Right lobe of liver (tissue), 6 donors: ENCODE measurements at places on chromosomes 6 and 20. TPM values are rescaled to one million over a fixed set of nuclear protein-coding genes. Genes with fewer than 3 reads are reported as not detected.

DNA sequence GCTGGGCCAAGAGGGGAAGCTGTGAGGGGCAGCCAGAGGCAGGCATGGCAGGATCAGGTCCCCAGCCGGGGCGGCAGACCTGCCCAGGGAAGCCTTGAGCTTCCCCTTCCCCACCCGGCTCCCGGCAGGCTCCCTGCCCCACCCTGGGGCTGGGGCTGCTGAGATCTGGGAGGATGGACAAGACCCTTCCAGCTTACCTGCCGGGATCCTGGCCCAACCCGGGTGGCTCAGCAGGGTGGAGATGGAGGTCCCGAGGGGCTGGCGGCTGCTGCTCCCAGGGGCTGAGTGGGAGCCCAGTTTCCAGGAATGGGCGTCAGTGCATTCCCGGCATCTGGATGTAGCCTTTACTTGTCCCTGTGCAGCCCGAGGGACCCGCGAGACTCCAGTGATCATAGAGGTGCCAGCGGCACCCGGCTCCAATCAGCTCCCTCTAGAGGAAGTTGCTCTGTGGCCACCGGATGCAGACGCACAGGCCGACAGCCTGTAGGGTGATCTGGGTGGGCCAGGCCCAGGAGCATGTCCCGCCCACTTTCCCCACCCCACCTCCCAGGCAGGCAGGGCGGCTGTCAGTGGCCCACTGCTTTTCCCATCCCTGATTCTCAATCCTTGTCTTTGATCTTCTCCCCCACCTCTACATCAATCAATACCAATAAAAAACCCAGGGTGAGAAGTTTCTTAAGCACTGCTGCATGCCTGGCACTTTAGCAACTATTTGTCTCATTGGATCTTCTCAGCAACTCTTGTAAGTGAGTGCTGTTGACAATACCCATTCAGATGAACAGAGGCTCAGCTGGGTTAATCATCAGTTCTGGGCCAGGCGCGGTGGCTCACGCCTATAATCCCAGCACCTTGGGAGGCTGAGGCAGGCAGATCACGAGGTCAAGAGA, at the start of gene BAK1:
Gene BAK1 (minus strand): TSS at position 449 of the 887 bp plus-strand sequence. CDS start 2,672 bp downstream, outside the sequence.
- peak; percentile 91 for DNase-seq

The IL17A gene
- not detected for total RNA-seq

DNA sequence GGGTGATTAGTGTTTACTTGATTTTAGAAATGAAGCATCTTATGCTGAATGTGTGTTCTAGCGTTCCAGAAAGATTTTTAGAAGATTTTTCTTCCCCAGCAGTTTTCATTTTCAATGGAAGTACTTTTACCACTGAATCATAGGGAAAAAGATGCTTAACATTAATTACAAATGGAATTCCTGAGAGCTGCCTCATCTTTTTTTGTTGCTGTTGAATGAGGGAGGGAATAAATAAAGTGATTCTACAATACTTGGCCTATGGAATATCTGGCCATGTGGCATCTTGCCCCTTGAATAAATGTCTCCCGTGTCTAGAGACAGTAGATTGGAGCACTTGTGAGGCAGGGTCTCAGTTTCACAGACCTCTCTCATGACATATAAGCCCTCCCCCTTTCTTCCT, 44.1 kb upstream of the SLC22A1 start:
- no peak for DNase-seq

- no peak for DNase-seq
Observed at GRCh38 chr6:31479933-31480535, 17.9 kb upstream of the MICB start.

DNA sequence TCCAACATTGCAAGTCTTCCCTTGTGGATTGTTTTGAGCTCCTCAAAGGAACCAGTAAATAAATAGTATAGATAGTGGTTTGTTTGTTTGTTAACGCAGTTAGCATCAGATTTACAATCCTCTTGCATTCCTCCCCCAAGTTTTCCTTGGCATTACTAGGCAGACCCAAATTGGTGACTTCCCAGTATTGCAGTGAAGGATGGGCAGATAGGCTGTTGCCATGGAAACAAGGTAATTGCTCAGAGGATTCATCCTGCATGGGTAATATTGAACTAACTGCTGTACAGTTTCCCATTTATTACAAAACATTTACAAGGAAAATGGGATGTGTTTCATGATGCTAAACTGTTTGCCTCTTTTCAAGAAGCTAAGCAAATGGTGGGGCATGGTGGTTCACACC, 477.2 kb downstream of the EPM2A start:
- DNase-seq, result no peak

DNA sequence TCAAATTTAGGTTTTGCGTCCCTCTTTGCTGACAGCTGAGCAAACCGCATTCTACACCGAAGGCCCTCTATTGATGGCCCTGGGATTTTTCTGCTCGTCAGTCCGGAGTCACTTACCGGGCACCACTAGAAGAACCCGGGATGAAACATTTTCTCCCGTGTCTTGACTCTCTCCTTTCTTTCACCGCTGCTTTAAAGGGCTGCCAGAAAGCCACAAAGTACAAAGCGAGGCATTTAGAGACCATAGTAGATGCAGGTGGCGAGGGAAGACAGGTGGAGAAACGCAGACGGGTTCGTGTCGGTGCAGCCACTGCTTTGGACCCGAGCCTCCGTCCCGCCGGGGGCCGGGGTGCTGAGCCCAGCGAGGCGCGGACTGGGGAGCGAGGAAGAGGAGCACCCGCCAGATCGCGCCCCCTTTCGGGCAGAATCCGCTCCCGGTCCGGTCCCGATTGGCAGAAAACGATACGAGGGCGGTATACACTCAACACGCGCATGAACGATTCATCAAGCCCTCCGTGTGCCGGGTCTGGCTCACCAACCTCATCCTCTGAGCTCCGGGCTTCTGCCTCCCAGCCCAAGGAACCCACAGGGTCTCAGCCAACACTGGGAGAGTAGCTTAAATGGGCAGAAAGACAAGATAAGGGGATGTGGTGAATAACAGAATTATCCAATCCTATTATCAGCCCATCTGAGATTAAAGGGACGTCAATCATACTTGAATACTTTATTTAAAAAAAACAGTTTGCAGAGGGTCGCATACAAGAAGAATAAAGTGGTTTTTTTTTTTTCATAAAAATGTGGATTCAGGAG, 84.9 kb downstream of the TRIM27 start:
- peak; percentile 87 for DNase-seq

The TCP11 gene
- total RNA-seq, result not detected

DNA sequence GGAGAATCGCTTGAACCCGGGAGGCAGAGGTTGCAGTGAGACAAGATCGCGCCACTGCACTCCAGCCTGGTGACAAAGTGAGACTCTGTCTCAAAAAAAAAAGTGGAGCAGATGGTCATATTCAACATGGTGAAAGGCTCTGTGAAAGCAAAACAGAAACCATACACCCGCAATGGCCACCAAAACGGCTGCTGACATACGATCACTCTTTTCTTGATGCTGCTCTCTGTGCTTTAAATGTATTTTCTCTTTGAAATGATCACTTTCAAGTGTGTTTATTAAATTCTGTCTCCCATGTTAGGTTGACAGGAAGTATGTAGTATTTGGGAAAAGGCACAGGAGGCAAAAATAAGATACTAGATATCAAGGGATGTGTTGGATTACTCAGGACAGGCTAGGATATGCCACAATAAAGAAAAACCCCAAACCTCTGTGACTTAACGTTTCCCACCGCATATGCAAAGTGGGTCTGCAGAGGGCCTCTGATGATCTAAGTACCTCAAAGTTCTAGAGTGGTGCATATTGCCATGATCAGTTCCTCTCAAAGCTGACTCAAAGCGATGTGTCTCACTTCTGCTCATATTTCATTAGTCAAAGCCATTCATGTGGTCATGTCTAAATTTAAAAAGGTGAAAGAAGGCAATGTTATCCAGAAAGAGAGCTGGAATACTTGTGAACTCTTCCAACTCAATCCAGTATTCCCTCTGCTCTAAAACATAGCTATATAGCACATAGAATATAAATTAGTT, 155.1 kb upstream of the SOX4 start:
- DNase-seq, result no peak

DNA sequence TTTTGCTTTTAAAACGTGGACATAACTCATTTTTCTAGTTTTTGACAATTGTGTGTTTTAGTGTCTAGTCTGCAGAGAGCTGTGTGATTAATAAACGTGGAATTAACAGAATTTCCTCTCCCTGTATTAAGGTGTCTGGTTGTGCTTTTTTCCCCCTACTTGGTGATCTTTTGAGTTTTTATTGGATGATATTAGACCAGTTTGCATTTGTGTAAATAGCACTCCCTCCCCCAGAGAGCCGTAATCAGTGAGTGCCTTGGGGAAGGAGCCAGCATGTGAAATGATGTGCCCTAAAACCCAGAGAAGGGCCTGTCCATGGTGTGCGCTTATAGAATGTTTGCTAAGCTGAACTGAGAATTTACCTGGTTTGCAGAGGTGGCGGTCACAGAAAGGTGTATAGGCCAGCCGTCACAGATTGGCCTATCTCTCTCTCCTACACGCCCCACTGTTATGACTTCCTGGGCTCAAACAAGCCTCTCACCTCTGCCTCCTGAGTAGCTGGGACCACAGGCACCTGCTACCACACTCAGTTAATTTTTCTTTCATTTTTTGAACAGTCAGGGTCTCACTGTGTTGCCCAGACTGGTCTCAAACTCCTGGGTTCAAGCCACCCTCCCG, 42.4 kb downstream of the ALDH5A1 start:
- DNase-seq, result no peak

DNA sequence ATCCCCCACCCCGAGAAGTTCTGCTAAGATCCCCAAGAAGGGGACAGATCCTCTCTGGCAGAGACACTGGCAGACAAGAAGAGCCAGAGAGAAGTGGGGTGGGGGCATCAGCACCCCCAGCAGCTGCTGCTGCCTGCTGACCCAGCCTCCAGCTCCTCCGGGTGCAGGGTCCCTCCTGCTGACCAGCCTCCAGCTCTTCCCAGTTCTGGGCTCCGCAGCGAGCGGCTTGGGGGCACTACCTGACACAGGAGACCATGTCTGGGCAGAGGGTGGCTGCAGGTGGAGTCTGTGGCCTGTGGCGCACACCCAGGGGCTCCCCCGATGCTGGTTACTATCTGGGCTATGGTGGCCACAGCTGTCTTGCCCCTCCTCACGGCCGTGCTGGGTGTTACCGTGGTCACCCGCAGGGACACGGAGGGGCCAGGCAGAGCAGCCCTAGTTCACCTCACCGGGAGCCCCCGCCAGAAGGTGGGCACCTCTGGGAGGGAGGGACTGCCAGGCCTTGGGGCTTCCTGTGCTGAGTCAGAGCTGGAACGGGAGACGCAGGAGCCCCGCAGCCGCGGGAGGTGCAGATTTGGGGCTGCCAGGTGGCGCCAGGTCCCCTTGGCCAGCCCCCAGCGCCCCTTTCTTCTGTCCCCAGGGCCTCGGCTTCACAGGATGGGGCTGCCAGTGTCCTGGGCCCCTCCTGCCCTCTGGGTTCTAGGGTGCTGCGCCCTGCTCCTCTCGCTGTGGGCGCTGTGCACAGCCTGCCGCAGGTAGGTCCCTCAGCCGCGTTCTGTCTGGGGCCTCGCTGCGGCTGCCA, 630 bp downstream of the LIME1 start:
- DNase-seq, result peak; percentile 46

- no peak for DNase-seq
Observed at GRCh38 chr6:129648819-129649491, 61.0 kb downstream of the ARHGAP18 start.

The SIRPD gene
- not detected for total RNA-seq

The TTBK1 gene
- total RNA-seq, result 0.83 TPM

- no peak for DNase-seq
Observed at GRCh38 chr20:59182401-59183044, 18.9 kb downstream of the ZNF831 start.

DNA sequence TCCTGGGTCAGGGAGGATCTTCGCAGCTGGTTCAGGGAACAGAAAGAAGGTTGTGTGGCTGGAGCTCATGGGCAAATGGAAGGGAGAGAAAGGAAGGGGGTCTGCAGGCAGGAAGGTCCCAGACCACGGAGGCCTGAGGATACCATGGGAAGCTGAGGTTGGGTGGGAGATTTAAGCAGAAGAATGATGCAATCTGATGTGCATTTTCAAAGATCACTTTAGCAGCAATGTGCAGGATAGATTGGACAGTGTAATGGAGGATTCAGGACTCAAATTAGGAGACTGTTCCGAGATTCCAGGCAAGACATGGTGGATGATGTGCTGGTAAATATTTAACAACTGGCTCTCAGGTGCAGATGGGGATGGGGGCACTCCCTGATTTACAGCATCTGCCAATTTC, 5.8 kb upstream of the RRBP1 start:
- no peak for DNase-seq
